ENCODE measurements at places on chromosomes 3 and 15.

- no peak for DNase-seq
Observed at GRCh38 chr3:64460141-64460730, 227.6 kb downstream of the ADAMTS9 start.

DNA sequence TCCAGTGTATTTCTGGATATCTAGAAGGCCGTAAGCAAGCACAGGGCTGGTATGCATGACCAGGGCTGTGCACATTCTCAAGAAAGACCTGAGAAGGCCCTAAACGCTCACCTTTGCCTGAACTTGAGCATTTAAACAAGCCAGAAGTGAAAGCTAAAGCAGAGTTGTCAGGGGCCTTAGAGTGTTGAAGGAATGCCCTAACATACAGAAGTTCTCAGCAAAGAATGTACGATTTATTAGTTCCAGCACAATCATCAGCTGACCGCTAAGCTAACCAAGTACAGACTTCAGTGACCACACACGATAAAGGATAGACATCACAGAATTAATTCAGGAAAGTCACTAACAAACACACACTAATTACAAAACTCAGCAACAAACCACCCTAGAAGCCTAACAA lies 8.7 kb downstream of the HLTF start:
- DNase-seq, result no peak

DNA sequence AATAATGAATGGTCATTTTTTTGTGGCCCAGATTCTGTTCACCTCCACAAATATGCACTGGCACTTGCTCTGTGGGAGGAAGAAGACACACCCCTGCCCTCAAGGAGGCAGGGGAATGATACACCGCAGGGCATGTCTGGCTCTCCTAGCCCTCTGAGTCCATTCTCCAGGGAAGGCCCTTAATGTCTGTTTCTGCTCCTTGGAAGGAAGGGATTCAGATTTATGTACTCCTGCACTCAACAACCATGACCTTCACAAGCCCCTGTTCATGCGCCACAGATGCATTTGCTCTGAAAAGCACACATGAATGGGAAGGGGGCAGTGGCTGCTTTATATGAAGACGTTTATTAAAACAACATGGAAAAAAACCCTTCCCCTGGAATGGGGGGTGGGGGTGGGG lies 333.8 kb downstream of the EPHB1 start:
- no peak for DNase-seq

GRCh38 chr3:111194048-111194447 lies 122.4 kb downstream of the NECTIN3 start:
- DNase-seq, result no peak

- DNase-seq, result no peak
Observed at GRCh38 chr15:86857701-86858100, 778.0 kb downstream of the AGBL1 start.

- no peak for DNase-seq
Observed at GRCh38 chr3:49466085-49466484, 4.0 kb upstream of the DAG1 start.

DNA sequence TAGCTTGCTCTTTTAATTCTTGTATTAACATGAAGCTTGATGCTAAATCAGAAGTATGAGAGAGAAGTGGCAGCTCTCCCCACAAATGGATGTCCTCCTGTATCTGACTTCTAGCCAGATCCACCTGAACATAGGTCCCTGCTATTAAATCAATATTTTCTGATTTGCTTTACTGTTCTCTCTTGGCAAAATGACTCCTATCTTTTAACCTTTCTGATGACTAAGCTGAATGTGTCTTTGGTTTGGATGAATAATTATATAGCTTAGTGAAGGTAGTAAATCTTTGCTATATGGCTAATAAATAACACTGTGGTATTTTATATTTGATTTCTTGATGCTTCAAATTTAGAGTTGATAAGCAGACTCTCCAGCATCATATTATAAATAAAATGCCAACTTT lies 28.3 kb upstream of the ARL14 start:
- DNase-seq, result no peak

GRCh38 chr3:188092648-188093047 lies 61.3 kb upstream of the LPP start:
- DNase-seq, result peak; percentile 78

- no peak for DNase-seq
Observed at GRCh38 chr15:34855413-34855812, 60.1 kb upstream of the ACTC1 start.

GRCh38 chr3:195151866-195152541 lies 119.0 kb downstream of the XXYLT1 start:
- DNase-seq, result no peak

- DNase-seq, result no peak
Observed at GRCh38 chr3:184769382-184770170, 42.4 kb upstream of the VPS8 start.

DNA sequence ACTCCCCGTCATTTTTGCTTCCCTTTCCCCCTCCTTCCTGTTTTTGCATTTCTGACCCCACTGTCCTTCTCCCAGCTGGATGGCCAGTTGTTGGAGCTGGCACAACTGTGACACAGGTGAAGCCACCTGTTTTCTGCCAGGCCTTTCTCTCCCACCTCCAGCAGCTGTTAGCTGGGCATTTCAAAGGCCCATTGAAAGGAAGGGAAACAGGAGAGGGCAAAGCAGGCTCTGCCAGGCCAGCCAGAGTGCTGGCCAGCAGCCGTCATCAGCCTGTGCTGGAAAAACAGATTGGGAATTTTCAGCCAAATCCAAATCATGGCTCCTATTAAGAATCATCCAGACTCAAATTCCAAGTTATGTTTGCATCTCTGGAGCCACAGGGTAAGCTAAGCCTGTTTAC lies 155.2 kb upstream of the C2CD4B start:
- no peak for DNase-seq

- DNase-seq, result no peak
Observed at GRCh38 chr15:100544338-100544841, 15.6 kb upstream of the CERS3 start.

GRCh38 chr3:184289426-184289938 lies 9.6 kb upstream of the PSMD2 start:
- peak; percentile 81 for DNase-seq

DNA sequence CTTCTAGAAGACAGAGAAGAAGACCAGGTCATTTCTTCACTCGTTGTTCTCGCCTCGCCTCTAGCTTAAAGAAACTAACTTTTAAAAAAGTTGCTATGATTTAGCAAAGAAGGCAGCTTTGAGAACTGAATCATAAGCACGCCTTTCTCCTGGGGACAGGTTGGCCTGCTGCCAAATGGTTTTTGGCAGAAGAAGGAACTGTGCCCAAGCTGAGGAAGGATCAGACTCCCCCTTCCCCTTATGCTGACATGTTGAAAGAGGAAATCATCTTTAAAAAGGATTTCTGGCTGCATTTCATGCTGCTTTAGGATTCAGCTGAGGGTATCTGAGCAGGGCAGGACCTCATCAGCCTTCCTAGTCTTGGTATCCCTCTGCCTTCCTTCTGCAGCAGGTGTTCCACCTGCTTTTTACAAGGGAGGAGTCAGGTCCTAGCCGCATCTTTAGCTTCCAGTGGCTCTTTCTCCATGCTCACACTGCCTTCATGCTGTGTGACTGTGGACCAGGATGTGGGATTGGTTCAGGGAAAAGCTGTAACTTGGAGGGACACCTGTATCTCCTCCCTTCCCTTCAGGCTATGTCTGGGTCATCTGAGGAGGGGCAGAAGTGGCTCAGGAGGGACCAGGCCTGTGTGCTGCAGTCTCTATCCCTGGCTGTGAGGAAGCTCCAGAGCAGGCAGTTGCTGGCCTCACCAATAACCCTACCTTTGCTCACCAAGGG lies 34.1 kb upstream of the HACD2 start:
- no peak for DNase-seq

- no peak for DNase-seq
Observed at GRCh38 chr3:169835533-169835932, 22.8 kb upstream of the LRRC34 start.

GRCh38 chr15:69298697-69299441 lies at the start of gene PAQR5:
Gene PAQR5, plus strand, starts transcription at chr15:69298912. Its CDS starts 61,169 bp downstream, at chr15:69360081.
- DNase-seq, result peak; percentile 31

- DNase-seq, result no peak
Observed at GRCh38 chr15:45133561-45133920, 3.7 kb downstream of the DUOX1 start.

- no peak for DNase-seq
Observed at GRCh38 chr3:61719278-61719977, 158.1 kb downstream of the PTPRG start.

GRCh38 chr3:111210866-111211564 lies 139.4 kb downstream of the NECTIN3 start:
- DNase-seq, result no peak

DNA sequence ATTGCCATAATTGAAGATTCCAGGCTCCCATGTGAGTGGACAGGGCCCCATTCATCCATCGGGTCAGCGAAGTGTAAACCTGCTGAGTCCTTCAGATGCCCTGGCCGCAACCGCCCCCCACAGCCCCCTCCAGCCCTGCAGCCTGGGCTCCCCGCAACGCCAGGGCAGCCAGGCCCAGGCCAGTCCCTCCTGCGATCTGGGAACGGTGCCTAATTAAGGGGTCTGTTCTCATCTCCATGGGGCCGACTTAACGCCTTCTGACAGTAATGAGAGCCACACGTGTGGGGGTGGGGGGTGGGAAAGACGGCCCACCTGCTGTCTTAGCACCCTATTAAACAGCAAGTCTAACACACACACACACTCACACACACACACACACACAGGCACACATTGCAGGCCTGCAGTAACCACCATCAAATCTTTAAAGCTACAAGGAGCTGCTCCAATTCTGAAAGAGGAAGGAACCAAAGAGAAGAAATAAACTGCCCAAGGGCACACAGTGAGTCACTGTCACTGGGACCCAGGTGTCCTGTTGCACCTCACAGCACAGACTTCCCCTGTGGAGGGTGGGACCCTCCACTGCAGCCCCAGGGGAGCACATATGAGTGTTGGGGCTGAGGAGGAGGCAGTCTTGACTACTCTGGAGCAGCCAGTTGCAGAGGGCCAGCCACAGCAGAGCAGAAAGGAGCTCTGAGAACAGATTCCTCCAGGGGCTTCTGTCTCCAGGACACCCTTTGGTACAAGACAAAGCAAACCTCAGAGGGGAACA lies 31.8 kb upstream of the HES1 start:
- no peak for DNase-seq

DNA sequence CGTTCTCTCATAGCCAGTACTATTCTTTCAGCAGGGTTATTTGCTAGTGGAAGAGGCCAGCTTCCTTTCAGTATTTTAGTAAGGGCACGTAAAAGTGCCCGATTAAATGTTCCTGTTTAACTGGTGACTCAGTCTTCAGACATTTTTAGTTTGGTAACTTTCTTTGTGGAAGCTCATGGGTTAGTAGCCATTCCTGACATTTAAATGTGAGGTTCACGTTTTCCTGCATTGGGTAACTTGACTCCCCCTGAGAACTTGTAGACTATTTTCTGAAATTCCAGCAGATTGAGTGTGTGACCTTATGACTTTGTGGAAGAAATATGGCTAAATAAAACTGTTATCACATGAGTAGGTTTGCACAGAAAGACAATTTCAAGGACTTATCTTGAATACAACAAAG lies 16.9 kb downstream of the ABHD2 start:
- DNase-seq, result no peak

DNA sequence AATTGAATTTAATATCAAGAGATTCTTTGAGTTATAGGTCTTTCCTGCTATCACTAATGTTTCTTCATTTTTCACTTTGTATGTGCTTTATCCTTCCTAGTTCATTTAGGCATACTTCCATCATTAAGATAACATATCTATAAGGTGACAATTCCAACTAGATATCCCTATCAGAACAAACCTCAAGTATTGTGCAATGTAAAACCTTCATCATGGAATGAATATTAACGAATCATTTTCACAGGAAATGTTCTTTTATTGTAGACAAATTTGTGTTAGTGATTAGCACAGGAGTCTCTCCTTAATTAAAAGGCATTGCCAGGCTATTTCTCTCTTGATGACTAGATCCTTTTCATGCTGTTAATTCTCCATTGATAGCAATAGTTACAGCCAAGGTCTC lies 236.5 kb upstream of the MME start:
- DNase-seq, result no peak

GRCh38 chr3:53842436-53843194 lies 3.6 kb downstream of the CHDH start:
- no peak for DNase-seq

DNA sequence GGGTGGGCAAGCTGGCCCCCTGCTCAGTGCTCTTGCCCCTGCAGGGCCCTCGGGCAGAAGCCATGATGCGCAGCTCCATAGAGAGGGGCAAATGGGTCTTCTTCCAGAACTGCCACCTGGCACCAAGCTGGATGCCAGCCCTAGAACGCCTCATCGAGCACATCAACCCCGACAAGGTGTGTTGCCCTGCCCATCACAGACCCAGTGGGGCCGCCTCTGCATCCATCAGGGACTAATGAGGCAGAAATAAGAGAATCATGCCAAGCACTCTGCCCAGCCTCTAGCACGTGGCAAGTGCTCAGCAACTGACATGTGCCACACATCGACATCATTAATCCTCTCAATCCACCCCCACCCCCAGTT lies 49.4 kb downstream of the SEMA3G start:
- DNase-seq, result no peak

DNA sequence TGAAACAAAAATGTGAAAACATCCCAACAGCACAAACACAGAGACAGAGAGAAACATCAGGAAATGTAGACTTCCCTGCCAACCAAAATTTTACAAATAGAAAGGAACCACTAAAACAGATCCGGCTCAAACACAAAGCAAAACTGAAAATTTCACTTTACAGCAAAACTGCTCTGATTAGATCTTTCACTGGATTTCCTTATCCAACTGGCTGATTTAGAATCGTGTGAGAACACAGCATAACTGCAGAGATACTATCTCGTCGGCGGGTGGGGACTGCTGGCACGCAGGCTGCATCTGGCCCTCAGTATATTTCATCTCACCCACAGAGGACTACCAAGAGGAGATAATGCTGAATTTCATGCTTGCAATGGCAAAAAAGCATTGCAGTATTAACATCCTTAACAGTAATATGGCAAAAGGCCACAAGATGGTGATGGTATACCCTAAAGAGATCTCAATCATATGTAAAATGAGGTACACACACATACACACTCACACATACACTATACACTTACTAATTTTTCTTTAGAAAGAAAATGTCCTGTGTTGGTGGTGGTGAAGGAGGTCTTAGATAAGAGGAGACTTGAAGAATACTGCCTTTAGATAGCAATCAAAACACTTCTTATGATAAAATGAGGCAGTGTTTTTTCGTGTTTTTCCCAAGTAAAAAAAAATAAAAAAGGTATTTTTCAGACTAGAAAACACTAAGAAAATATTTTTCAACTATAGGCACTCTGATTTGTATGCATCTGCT lies 10.6 kb upstream of the LEO1 start:
- DNase-seq, result peak; percentile 74

DNA sequence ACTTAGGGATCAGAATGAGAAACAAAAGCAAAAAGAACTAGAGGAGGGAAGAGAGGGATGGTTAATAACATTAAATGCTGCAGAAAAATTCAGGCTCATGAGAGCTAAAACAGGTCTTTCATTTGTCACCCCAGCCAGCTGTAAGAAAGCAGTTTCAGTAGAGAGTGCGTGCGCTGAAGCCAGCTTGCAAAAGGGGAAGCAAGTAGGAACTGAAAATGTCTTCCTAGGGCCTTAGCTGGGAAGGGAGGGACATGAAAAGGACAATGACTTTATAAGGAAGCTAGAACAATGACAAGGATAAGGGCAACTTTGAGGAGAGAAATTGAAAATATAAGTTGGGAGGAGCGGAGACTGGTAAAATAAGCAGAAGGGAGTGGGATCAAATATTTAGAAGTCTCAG lies 3.1 kb downstream of the CIAO2A start:
- no peak for DNase-seq

GRCh38 chr15:100234158-100235029 lies 107.4 kb downstream of the ADAMTS17 start:
- DNase-seq, result no peak

GRCh38 chr15:52790169-52790708 lies at the start of gene ONECUT1:
Gene ONECUT1, minus strand, starts transcription at chr15:52790336. Its CDS starts 452 bp downstream, at chr15:52789884.
- peak; percentile 62 for DNase-seq

- peak; percentile 70 for DNase-seq
Observed at GRCh38 chr15:62066663-62067447, at the start of gene C2CD4A. Gene C2CD4A, plus strand, starts transcription at chr15:62066977. Its CDS starts 637 bp downstream, at chr15:62067614.
